ENCODE measurements at places on chromosomes 1 and 21.

DNA sequence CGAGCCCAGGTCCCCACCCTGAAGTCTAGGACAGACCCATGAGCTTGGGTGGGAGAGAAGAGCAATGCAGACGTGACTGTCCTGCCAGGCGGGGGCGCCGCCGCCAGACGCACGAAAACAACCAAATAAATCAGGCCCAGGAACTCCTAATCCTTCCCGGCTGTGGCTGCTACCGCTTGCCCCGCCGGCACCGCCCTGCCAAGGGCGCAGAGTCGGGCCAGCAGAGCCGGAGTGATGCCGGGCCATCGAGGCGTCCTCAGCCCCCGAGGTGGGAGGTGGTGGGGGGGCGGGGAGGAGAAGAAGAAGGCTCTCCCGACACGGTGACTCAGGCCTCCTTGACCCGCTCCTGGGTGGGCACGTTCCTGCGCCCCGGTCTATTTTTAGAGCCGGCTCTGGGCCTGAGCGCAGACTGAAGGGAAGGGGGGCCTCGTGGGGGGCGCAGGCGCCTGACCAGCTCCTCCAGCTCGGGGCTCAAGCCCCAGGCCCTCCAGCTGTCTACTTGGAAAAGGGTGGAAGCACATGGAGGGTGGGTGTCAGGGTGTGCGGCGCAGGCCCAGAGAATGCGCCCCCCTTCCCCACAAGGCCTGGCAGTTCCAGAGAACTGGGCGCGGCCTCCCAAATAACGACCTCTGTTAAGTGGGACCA lies 10.7 kb upstream of the COL16A1 start:
- no peak for DNase-seq

- no peak for DNase-seq
Observed at GRCh38 chr1:56399795-56400194, 179.6 kb downstream of the PLPP3 start.

- DNase-seq: no peak
Observed at GRCh38 chr1:107358619-107359327, 217.9 kb downstream of the NTNG1 start.

- no peak for DNase-seq
Observed at GRCh38 chr1:11634365-11635192, 19.6 kb downstream of the FBXO2 start.

- no peak for DNase-seq
Observed at GRCh38 chr1:43520100-43520778, 10.4 kb upstream of the PTPRF start.

Measured in stimulated activated CD8-positive, alpha-beta memory T cell treated with anti-CD3 and anti-CD28 coated beads, Interleukin-4, amount 100 ng/mL, for 1 hour (primary cell).